ENCODE measurements at places on chromosomes 11 and 22.

DNA sequence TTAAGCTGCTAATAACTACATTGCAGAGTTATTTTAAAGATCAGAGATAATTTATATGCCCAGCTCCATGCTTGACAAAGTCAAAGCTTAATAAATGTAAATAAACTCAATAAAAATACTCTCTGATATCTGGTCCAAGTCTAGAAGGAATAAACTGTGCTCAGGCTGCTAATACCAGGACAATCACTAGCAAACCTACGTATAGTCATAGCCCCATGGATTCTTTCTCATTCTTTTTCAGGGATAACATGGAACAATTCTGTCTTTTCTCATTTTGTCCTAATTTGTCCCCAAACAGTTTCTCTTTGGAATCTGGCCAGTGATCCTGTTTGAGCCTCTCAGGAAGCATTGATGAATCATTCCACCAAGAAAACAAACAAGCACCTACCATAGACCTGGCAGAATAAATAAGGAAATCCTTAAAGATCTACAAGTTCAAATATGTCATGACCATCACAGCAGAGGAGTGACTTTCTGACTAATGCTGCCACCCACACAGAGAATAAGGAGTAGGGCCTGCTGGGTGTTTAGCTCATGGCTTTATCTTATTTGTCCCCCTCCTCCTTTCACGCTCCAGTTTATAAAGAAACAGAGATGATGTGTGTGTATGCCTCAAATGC, 14.1 kb upstream of the B3GNT6 start:
- DNase-seq: no peak

DNA sequence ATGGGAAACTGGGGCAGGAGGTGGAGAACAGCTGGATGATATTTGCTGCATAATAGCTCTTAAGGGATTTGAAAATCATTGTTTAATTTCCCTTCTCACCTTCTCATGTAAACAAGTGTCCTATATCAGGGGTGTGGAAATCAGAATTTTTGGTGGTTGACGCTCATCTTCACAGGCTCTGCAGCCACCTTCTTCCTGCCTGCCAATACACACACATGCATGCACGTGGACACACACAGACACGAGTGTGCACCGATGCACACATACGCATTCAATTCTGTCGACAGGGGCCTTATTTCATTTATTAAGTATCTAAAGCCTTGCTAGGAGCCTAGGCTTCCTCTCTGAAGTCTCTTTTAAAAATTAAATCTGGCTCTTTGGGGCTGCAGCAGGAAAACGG, 349.4 kb upstream of the NCAM1 start:
- no peak for DNase-seq

DNA sequence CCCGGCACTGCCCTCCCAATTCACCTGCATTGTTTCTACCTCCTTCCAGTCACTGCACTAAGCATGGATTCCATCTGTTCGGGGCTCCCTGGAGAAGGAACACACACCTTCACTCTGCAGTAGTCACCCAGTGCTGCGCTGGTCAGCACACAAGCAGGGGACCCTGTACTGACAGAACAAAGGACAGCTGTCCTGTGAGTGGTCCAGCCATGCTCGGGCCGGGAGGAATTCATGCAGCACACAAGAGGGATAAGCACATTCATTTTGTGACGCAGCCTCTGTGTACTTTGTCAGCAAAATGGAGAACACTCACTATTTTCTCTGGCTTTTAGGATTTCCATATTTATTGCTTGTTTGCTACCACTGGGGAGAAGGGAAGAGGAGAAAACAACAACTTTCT, 167.3 kb downstream of the NTM start:
- no peak for DNase-seq

GRCh38 chr11:102853956-102854355, 10.5 kb upstream of the MMP3 start:
- DNase-seq: no peak

DNA sequence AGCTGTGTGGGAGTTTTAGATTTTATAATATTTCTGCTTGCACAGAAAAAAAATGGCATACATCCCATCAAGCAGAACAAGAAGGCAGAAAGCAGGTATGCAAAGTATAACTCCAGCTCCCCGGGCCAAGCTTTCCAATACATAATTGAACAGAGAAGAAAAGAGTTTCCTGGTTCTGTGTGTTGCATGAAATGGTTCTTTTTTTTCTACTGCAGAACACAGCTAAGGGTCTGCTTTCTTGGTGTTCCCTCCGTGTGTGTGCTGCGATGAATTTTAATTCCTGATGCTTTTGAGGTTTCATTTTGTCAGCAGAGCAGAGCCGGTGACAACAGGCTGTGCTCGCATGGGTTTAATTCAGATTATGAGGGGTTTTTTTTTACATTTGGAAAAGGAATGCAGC, 70.7 kb upstream of the TTC12 start:
- no peak for DNase-seq

- DNase-seq: no peak
Measured at GRCh38 chr22:19043121-19044085, 78.8 kb downstream of the DGCR2 start.

GRCh38 chr11:73931039-73931645, 19.7 kb upstream of the DNAJB13 start:
- no peak for DNase-seq

DNA sequence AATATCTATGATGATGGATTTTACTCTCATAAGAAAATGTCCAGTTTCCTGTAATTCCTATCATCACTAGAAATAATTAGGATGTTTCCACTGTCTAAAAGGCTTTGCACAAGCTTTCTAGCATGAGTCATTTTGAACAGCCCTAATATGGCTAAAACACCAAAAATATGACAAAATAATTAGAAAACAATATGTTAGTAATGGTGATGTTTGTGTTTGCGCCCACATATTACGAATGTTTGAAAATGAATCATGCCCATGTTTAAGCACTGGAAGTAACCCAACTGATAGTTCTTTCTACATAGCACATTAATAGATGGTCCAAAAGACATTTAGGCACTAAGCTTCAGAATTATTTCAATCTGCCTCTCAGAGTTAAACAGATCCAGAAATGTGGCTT, 96.0 kb downstream of the TRPC6 start:
- no peak for DNase-seq

- DNase-seq: peak; percentile 7
Measured at GRCh38 chr11:76667856-76668255, 2.7 kb downstream of the LRRC32 start.

GRCh38 chr11:791658-792534, 2.0 kb upstream of the CEND1 start:
- no peak for DNase-seq

Measured in activated CD8-positive, alpha-beta memory T cell treated with anti-CD3 and anti-CD28 coated beads, Interleukin-2, amount 50 U/mL, for 4 hours (primary cell).